ENCODE measurements at places on chromosomes 6 and 20.

DNA sequence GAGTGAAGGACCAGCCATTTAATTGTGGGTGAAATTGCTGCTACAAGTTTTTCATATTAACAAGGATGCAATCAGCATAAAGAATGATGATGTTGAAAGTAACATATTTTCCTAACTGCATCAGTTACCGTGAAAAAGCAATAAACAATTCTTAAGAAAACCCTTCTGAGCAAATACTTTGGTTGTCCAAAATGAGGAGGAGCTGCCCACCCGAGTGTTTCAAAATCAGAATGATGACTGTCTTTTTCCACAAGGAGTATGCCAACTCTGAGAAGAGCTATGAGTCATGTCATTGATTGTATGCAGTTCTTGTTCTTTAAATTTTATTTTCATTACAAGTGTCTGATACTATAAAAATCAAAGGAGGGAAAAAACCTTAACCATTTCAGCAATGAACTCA is 470.5 kb downstream of the COL12A1 start:
- DNase-seq, result no peak

GRCh38 chr6:116323863-116324262 is 44.1 kb upstream of the TSPYL1 start:
- no peak for DNase-seq

DNA sequence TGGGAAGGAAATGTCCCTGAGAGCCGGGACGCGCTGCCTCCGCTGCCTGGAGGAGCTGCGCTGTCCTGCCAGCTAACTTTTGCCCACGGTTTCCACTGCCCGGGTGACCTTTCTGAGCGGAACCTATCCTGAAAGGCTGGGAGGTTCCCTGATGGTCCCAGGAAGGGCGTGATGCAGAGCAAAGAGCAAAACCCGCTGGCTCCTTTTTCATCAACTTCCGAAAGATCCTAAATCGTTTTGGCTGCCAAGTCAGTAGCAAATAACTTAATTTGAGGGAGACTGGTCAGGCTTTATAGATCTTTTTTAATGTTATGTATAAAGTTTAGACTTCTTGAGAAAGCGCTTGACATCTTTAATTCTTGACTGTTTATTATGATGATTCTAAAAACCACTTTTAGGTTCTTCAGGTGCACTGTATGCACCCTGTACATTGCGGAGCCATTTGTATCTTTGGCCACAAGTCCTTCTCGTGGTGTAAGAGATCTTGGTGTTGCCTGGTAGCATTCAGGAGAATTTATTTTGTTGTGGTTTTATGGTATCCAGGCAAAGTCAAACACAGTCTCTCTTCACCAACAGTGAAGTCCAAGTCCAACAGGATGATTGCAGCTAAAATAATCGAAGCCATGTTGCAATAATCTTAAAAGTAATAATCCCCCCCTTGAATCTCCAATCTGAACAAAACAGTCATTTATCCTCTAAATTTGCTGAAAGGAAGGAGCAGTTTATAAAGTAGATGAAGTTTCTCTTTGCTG is at the start of gene SYNE1:
Gene SYNE1, minus strand, starts transcription at position 67 of the 752 bp plus-strand sequence. CDS start 9,031 bp downstream, outside the sequence.
- DNase-seq, result no peak

- no peak for DNase-seq
Observed at GRCh38 chr20:54062812-54063280, 7.5 kb downstream of the BCAS1 start.

GRCh38 chr6:89932245-89932802 is 38.1 kb downstream of the GJA10 start:
- peak; percentile 30 for DNase-seq

DNA sequence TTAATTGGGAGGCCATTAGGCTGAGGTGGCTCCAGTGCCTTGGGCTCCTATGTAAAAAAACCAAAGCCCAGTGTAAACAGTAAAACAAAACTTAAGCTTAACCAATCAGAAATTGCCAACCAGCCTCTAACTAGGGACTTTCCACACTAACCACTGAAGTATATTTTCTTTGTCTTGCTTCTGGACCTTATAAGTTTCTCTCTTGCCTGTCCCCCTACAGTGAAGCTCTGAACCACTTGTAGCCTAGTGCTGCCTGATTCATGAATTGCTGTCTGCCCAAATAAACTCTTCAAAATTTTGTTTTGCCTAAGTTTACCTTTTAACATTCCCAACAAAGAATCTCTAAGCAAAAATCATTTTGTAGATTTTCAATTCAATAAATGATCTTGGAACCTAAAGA is 28.2 kb downstream of the POPDC3 start:
- no peak for DNase-seq
